Right ventricle myocardium superior (tissue), 1 donor: ENCODE measurements at places on chromosomes 2 and 18.

- DNase-seq = no peak
Observed at GRCh38 chr18:22773944-22774343, 159.2 kb upstream of the RBBP8 start.

DNA sequence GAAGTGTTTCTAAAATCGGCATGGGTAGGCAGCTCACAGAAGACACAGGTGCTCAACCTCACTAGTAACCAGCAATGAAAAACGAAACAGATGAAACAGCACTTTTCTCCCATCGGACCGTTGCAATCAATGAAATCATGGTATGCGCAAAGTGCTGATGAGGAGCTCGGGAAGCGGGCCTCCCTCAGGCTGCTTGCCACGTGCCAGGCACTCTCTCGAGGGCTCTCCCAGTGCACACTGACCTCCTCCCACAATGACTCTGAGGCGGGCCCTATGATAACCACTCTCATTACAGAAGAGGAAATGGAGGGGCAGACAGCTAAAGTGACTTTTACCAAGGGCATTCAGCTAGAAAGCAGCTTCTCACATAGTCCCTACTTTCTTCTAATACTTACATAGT is 3.8 kb upstream of the ANKRD23 start:
- DNase-seq = no peak

DNA sequence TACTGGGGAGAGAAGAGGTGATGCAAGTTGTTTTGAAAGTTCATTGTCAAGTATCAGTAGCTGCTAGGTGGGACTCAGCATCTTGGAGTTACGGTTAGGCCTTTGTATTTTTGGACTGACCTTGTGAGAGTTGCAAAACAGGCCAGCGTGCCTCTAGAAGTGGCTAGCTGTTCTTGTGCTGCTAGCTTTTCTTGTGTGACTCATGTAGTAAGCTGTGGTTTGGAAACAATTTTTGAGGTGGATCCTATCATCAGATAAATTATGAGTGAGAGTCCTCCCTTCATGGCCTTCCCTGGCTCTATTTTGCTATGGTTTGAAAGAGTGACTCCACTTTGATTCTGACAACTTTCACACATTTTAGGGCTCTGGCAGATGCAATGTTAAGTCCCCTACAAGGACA is 409.2 kb upstream of the HS6ST1 start:
- DNase-seq = no peak

GRCh38 chr18:25099895-25100294 is 252.1 kb downstream of the ZNF521 start:
- no peak for DNase-seq

DNA sequence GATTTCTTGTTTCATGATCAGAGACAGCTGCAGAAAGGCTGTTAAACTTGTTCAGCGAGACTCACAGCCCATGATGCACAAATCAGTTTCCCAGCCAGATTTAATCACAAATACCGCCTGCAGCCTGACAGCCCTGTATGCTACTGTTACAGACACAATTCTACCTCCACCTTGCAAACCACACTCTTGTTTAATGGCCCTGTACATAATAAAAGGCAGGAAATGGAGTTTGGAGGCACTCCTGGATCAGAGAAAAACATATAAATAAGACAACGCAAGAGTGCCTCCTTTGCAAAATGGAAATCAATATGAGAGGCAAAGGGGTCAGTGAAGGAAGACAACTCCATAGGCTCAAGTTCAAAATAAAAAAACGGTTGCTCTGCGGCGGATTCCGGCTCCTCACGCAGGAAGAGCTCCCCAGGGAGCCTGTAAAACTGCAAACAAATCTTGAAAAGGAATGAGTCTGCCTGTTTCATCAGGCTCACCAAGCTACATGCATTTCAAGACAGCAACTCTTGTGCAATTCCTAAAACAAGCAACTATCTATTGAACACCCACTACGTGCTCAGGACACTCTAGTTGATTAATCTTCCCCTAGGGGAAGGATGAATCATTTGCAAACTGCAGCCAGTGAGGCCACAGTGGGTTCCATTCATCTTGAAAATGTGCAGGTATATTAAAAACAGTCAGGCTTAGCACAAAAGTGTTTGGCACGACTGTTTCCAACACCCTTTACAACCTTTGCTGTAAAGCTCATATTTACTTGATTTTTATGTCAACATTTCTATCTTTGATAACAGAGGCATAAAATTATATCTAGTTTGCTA is 37.5 kb downstream of the TBC1D8 start:
- no peak for DNase-seq

- no peak for DNase-seq
Observed at GRCh38 chr2:11540996-11541692, 7.3 kb downstream of the GREB1 start.

DNA sequence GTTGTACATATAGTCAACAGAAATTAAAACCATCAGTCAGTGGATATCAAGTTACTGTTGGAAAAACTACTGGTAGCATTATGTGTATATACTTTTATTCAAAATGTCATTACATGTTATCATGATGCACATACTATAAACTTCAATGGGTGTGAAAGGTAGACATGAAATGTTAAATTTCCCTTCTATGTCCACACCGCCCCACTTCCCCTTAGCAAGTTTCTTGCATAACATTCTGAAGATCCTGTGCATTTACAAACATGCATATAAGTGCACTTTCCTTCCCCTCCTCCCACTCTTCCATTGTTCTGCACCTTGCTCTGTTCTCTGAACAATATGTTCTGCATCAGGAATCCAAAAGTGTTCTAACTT is 16.6 kb upstream of the HK2 start:
- no peak for DNase-seq

DNA sequence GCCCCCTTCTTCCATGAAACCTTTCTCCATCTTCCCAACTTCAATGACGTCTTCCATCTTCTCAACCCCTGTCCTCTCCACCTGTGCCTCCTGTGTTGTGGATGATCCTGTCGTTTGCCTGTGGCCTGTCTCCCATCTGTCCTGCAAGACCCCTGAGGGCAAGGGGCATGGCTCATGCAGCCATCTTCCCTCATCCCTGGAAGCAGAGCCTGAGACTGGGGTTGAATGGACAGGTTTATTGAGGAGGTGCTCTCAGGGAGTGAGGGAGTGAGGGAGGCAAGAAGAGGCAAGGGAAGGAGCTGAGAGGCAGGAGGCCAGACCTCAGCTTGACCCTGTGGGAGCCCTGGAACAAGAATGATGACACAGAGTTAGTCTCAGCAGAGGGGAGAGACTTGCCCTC is 7.3 kb downstream of the SPATA3 start:
- no peak for DNase-seq

GRCh38 chr2:60890393-60890707 is 9.0 kb downstream of the REL start:
- no peak for DNase-seq

- DNase-seq = peak; percentile 35
Observed at GRCh38 chr2:128261245-128262128, 57.2 kb downstream of the HS6ST1 start.

GRCh38 chr2:176432434-176432833 is 163.2 kb downstream of the MTX2 start:
- DNase-seq = no peak

GRCh38 chr2:188385857-188386256 is 94.2 kb downstream of the GULP1 start:
- DNase-seq = no peak

GRCh38 chr2:239321596-239322415 is 79.0 kb downstream of the HDAC4 start:
- no peak for DNase-seq

DNA sequence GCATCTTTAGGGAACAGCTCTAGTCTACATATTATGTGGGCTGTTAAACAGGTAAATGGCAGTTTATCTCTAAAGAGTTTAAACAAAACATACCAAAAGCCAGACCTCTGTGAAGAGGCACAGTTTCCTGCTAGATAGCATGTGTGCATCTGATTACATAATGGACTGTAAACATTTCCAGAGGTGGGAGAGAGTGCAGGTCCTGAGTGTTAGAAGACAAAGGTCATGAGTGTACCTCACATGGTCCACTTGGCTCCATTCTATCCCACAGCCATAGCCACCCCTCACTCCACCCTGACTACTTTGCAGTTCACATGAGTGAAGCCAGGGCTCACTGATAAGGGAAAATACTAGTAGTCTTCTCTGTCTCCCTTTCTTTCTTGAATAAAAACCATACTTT is 233.4 kb downstream of the MTX2 start:
- DNase-seq = no peak

- DNase-seq = no peak
Observed at GRCh38 chr2:188414869-188415753, 123.4 kb downstream of the GULP1 start.

DNA sequence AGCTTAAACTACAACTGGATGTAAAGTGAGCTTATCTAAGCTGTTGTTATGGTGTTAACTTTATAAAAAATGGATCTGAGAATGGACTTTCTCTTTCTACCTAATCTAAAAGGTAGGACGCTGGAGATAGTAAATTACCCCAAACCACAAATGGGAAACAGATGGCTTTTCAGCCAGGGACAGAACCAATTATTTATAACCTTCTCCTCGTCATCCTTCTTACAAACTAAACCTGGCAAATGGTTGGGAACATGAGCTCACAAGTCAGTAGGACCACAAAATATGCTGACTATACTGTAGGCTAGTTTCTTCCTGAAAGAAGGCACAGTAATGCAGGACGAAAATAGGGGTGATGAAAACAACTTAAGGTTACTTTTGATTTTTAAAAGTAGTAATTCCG is 32.7 kb upstream of the ZDBF2 start:
- no peak for DNase-seq

- no peak for DNase-seq
Observed at GRCh38 chr2:120231564-120231973, 8.4 kb upstream of the TMEM185B start.

DNA sequence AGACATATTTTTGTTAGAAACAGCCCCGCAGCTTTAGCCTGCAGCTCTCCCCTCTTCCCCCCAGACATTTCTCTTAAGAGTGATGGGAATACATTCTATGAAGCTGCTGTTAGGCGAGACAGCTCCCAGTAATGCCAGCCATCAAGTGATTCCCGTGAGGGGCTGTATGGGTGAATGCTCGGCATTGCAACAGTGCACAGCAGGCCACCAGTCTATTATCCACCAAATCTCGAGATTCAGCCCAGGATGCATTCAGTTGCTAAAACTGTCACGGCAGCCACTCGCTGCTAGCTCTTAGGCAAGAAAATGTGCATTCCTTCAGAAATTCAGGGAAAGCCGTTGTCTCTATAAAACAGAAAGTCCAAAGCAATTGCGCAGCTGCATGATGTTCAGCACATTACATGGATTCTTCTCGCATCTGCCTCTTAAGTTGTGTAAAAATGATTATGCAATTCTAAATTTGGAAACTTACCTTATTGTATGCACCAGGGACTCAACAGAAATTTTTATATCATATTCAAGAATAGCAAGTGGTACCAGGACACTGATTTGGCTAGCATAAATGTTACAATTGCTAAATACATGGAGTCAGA is 211.3 kb upstream of the ARL4C start:
- DNase-seq = no peak

- DNase-seq = no peak
Observed at GRCh38 chr2:105005181-105005951, 32.5 kb upstream of the MRPS9 start.

- no peak for DNase-seq
Observed at GRCh38 chr2:6372317-6372901, 493.3 kb downstream of the CMPK2 start.

- no peak for DNase-seq
Observed at GRCh38 chr2:234730066-234730640, 221.7 kb upstream of the SH3BP4 start.

- DNase-seq = no peak
Observed at GRCh38 chr18:52344881-52345280, 4.9 kb downstream of the DCC start.

DNA sequence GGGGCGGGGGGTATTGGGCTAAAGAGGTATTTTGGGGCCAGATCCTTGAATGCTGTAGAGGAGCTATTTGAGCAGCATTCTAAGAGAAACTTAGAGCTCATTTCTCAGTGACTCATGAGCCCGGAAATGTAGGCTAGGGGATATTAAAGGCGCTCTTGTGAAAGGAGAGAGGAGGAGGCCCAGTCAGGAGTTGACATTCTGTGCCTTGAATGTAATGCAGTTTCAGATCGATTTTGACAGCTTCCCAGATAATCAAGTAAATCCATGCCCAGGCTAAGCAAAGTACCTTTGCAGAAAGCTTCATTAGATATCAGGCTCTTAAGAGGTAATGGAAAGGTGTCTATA is 1.5 kb downstream of the CAB39 start:
- no peak for DNase-seq
